ENCODE measurements at places on chromosomes 16 and 17.

- DNase-seq, result no peak
Measured at GRCh38 chr16:27838536-27839175, 224.9 kb downstream of the GSG1L start.

- DNase-seq, result no peak
Measured at GRCh38 chr17:78000341-78000740, 41.8 kb downstream of the TNRC6C start.

DNA sequence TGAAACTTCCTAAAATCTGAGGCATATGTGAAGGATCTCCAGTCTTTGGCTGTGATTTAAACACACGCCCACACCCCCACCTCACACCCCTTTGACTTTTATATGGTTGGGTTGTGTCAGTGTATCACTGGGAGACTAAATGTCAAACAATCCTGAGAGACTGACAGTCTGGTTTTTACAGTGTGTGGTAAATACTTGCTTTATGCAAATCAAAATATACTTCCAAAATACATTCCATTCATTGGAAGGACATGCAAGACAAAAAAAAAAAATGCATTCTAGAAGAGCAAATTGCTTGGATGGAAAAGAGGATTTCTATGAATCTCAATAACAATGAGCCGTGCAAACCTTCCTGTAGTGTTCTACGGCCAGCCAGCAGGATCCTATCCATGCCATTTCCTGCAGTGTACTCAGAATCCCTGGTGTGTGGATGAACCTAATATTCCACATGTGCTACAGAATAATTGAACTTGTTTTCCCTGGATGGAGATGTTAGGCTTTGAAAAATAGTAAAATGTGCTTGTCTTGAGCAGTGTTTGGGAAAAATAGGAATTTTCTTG is 602.1 kb upstream of the GOT2 start:
- DNase-seq, result no peak

GRCh38 chr16:84541999-84542817 is 37.7 kb upstream of the MEAK7 start:
- DNase-seq, result no peak

DNA sequence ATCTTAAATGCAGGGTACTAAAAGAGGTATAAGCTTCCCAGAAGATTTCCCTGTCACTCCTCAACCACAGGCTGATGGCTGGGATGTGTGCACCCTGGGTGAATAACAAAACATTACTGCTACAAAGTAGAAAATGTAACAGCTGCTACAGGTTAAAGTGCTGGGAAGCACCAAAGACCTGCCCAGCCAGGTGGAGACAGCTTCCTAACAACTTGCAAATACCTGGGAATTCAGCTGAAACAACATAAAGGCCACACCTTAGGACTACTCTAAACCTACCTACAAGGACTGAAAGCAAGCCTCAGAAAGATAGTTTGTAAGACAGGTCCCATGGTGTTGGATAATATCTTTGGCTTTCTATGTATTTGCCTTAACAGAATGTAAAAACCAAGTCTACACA is 118.5 kb downstream of the CEP112 start:
- DNase-seq, result no peak

DNA sequence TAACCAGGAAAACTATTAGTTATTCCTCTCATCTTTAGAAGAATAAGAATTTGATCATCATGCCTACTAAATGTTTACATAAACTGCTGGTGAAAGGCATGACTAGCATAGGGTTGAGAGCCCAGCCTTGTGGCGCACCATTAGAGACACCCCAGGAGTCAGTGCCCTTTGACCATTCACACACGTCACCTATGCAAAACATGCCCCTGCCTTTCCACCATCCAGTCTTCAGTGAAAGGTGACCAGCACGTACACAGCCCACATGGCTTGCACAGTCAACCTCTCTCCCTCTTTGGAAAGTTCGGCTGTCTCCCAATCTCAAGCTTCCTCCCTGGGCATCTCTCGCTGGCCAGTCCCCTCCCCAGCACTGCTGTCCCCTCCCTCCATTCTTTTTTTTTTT is 150.3 kb downstream of the ENGASE start:
- DNase-seq, result no peak

DNA sequence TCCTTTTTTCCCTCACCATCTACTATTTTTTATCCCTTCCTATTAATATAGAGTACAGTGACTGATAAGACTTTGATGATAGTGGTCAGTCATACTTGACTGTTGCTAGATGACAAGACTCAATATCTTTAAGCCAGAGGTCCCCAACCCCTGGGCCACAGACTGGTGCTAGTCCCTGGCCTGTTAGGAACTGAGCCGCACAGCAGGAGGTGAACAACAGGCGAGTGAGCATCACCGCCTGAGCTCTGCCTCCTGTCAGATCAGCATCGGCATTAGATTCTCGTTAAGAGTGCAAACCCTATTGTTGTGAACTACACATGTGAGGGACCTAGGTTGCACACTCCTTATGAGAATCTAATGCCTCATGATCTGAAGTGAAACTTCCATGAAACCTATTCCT is 341.3 kb downstream of the BCAS3 start:
- DNase-seq, result no peak

DNA sequence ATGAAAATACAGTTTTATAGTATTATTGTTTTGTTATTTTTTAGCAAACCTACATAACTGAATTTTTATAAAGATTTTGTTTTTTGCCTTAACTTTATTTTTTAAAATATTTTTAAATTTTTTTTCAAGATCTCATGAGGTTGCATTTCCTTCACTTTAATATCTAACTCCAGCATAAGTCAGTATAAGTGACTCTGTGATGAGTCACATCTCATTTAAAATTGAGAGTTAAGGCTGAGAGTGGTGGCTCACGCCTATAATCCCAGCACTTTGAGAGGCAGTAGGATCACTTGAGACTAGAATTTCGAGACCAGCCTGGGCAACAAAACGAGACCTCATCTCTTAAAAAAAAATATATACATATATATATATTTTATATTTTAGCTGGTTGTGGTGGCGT is 44.0 kb downstream of the NLK start:
- no peak for DNase-seq

DNA sequence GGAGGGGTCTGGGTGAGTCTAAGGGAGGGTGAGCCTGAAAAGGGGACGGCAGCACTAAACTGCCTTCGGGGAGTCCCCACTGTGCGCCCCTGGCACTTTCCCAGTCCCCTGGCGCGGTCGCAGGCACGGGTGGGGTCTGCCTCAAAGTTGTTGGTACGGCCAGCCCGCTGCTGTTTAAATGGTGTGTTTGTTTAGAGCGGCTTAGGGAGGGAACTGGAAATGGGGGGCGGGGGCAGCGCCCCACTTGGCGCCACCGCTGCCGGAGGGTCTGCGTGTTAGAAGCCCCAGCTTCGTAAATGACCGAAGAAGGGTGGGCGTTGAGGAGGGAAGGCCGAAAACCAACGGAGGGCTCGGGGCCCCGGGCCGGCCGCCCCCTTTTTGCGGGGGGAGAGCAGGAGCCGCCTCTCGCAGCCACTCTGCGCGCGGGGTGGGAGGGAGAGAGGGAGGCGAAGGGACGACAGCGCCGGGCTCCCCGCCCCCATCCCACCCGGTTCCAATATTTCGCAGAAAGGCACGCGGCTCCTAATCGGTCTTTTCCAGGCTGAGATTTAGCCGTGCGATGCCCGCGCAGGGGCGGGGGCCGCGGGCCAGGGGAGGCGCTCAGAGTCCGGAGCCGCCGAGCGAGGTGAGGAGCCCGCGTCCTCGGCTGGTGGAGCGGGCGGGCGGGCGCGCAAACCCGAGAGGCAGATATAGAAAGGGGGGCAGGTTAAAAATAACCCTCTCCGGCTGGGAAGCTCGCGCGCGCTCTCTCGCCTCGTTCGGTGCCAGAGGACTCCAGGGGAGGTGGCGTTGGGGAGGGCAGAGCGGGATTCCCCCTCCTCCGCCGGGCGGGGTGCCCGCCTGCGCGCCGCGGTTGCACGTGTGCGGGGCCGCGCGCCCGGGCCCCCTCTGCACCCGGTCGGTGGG is 54.9 kb downstream of the SREBF1 start:
- no peak for DNase-seq

DNA sequence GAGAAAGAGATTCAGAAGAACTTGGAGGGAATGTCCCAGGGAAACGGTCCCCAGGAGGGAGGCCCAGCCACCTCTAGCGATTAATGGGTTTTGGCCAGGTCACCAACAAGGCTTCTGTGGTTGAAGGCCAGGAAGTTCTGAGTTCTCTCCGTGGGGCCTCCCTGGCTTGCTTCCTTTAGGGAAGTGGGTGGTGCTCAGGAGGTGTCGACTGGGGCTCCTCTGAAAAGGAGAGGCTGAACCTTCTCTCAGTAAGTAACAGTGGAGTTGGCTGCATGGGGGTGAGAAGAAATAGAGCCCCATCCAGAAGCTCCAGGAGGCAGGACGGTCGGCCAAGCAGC is 77.1 kb upstream of the GSE1 start:
- DNase-seq, result no peak

DNA sequence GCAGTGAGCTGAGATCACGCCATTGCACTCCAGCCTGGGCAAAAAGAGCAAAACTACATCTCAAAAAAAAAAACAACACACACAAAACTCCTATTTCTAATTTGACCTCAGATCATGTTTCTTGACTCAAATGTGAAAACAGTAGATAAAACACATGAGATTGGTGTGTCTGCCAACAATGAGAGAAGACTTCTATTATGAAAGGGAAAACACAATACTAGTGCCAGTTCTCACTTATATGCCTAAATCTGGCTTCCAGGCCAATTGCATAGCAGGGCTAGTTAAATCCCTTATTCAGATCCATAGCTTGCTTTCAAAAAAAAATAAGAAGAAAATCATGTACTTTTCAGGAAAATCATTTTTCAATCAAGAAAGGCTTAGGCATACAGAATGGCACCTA is 39.4 kb downstream of the AP1G1 start:
- DNase-seq, result no peak

DNA sequence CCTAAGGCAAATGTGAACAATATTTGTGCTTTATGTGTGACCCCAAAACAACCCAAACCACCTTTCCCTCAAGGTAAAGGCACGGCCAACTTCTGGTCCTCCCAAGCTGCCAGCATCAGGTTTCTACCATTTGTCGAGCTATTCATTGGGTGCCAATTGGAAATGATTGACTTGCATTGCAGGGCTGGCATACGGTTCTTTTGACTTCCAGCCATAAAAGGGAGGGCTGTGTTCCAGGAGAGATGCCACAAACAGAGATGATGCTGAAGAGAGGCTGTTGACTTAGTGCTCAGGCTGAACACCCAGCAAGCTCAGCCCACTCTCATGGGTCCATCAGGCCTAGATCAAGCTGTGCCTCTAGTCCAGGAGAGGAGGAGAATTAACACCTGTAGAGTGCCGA is 252.4 kb downstream of the GRIN2A start:
- no peak for DNase-seq

GRCh38 chr17:46136820-46137219 is 56.4 kb downstream of the KANSL1 start:
- DNase-seq, result no peak

DNA sequence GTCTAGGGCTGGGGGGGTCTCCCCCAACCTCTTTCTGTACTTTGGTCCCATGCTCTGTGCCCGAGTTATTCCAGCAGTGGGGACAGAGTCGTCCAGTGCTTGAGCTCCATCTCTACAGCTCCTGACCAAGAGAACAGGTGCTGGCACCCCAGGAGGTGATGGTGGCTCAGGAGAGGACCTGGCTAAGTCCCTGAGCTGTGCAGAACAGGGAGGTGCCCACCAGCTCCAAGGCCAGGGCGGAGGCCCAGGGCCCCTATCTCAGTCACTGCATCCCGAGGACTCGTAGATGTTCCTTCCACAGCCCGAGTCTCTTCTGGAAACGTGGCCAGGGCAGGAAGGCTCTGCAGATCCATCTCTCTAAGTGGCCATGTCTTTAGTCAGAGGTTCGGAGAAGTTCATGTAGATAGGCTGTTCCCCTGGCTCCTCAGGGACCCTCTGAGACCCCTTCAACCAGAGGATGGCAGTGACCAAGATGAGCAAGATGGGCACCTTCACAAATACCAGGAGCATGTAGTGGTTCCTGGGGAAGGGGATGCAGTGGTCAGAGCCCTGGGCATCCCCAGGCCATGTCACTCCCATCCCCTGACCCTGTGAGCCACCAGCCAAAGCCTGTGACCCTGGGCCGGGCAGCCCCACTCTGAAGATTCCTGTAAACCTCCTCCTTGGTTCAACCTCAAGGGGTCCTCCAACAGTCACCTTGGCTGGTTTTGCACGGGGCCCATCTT is 8.7 kb downstream of the CD300LB start:
- no peak for DNase-seq

DNA sequence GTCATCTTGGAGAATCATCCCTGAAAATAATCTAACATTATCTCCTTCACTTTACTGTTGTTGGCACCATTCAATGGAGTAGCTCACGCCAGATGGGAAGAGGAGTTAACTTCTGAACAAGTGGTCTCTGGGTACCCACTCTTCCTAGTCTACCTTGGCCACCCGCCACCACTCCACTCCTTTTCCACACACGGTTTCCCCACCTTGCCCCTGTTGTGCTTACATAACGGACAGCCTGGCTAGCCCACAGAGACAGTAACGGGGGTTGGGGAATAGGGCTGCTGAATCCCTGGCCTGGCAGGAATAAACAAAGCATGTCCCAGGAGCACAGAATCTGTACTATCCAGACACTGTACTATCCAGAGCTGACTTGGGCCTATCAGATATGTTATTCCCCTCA is 3.6 kb upstream of the MXRA7 start:
- DNase-seq, result no peak

DNA sequence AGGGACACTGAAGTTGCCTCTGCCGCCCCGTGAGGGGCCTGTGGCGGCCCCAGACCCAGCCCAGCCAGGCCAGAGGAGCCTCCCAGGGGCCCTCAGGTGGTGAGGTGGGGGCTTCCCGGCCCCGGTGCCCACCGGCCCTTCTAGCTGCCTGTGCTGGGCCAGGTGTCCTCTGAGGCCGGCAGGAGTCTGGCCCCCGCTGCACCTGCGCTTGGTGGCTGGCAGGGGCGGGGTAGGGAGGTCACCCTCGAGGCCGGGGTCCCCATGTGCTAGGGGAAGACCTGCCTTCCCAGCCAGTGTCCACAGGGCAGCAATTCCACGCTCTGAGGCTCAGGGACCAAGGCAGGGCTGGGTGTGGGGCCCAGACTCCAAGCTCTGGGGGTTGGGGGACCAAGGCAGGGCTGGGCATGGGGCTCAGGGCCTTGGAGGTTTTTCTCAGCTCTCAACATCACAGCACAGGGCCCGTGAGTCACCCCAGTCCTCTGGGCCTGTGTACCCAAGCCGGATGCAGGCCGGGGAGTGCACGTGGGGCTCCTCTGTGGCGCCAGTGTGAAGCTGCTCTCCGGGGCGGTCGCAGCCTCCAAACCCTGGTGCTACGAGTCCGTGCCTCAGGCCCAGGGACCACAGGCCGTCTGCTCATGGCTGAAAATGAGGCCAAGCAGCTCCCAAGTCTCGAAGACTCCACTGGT is 1.3 kb upstream of the CCDC154 start:
- DNase-seq, result no peak
